ENCODE measurements at places on chromosomes 11 and 22.

DNA sequence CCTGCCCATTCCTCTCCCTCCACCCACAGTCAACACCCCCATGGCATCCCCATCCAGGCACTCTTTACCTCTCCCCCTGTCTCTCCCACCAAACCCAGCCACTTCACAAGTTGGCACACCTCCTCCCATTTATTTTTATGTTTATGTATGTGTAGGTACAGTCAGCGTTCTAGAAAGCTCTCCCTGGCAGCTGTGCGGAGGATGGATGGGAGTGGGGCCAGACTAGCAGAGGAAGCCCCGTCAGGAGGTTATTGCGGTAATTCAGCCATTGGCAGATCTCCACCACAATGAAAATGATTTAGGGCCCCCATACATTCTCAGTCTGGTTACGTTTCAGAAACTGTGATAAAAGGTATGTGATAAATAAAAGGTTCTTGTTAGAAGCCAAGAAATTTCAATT lies 51.3 kb downstream of the BTG4 start:
- DNase-seq: no peak

DNA sequence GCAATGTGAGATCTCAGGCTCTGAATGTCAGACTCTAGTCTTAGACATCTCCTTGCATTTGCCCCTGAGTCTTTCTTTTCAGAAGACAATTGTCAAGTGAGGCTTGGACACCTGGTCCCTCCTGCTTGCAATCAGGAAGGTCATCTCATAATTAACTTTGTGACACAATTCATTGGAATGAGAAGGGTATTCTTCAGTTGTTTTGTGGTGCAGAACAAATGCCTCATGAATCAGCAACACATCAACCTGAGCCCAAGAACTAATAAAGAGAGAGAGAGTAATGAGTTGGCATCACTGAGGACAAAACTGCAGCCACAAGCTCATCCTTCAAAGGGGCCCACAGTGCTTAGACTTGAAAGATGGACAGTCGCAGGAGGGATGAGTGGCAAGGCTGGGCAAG lies 375.8 kb downstream of the INSC start:
- DNase-seq: no peak

DNA sequence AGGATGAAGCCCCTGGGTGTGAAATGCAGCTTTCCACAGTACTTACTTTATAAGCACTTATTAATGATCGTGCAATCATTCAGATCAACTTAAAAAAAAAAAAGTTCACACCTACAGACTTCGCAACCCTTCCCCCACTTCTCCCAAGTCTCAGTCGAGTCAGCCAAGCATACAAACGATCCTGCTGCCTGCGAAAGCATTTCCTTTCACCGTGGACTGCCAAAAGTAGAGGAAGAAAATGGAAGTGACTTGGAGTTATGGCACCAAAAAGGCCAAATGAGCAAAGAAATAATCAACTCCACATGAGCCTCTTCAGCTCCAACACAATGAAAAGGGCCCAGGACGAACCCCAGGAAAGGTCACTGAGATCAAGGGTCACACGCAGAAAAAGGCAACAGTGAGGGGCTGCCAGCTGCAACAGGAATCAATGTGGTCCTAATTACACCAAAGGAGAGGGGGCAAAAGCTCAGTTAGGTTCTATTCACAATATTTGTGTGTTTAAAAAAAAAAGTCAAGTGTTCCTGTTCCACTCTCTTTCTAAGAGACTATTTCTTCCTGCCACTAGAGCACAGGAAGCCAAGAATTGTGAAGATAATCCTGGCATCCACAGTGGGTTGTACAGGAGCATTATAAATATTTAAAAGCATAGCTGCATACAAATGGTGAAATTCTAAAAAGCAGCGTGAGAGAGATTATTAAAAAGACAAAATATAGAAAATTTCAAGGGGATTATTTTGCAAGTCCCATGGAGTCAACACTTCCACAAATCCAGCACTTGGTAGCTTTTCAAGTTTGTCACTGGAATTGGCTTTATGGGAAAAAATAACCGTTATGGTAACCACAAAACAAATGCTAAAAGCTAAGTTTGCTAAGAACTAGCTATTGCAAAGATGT lies 28.4 kb downstream of the CDON start:
- DNase-seq: no peak

DNA sequence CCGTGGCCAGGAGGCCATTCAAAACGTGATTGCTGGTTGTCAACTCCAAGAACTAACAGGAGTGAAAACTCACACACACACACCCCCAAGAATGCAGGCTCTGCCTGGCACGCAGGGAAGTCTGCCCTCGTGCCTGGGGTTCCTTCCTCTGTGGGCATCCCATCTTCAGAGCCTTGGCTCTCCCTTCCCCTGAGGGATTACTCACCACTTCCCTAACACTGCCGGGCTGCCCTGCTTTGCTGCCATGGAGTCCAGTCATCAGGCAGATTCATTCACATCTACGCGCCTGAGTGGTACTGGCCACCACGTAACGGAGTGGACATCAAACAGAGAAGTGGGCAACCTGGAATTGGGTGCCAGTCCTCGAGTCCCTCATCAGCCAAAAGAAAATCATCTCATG lies 120.7 kb upstream of the TMEM45B start:
- no peak for DNase-seq

- no peak for DNase-seq
These were observed 131.9 kb upstream of the TEAD1 start for GRCh38 chr11:12542186-12542935.

DNA sequence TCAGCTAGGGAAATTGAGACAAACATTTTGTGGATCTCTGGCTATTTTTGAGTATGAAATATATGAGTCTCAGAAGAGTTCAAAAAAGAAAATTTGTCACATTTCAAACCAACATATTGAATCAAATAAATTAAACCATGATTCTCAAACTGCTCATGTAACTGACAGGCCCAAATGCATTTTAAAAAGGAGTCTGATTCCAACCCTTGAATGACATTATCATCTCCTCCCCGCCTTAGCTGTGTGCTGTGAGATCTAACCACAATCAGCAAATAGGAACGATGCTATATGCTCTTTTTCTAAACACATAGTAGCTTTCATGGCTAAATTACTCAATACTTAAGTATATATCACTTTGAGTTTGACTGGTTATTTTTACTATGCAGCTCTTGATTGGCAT lies 57.1 kb downstream of the EFCAB6 start:
- no peak for DNase-seq

DNA sequence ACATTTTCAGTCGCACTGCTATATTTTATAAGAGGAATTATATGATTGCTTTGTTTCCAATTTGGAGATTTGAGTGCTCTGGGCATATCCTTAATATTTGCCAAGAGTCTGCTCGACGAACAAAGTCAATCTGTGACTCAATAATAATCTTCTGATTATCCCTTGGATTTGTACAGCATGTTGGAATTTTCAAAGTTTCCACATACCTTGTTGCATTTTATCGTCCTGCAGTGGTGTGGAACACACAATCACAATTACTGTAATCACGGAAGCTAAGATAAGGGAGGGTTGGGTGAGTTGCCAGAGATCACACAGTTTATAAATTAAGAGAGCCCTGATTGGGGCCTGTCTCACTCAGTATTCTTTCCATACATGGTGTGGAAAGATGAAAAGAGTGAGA lies 189.3 kb downstream of the GUCY1A2 start:
- no peak for DNase-seq

DNA sequence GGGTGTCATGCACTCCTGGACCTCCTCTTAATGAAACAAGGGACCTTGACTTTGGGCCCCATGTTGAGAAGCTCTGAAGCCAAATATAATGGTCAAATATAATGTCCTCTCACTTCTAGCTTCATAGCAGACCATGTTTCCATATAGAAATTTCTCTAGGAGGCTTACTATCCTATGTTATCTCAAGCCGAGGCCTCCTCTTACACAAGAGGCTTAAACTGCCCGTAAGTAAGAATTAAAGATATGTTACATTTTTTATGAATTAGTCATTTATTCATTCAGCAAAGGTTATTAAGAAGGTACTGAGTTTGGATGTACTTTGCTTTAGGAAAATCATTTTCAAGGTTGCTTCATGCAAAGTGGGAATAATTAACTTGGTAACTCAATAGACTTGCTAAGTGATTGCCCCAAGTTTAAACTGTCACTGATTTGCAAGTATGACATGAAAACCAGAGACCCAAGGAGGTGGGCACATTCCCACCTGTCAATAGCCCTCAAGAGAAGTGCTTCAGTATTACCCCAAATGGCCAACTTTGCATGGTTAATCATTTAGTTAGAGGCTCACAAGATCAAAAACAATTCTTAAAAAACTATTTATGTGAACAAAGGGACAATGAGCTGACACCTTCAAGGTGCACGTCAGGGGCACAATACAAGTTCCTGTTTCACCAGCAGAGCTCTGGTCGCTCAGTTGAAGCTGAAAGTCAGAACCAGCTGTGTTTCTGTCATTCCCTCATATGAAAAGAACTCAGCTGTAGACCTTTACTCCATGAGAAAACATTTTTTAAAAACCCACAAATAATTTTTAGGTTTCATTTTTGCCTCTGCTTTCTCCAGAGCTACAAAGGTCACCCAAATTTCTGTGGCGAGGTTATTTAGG lies 20.9 kb downstream of the BDNF start:
- no peak for DNase-seq

GRCh38 chr22:50178471-50178864 lies 7.2 kb upstream of the TRABD start:
- DNase-seq: no peak

- DNase-seq: no peak
These were observed 74.2 kb upstream of the SLC25A18 start for GRCh38 chr22:17489101-17489500.

- no peak for DNase-seq
These were observed 1.5 kb downstream of the JAM3 start for GRCh38 chr11:134070342-134070845.

DNA sequence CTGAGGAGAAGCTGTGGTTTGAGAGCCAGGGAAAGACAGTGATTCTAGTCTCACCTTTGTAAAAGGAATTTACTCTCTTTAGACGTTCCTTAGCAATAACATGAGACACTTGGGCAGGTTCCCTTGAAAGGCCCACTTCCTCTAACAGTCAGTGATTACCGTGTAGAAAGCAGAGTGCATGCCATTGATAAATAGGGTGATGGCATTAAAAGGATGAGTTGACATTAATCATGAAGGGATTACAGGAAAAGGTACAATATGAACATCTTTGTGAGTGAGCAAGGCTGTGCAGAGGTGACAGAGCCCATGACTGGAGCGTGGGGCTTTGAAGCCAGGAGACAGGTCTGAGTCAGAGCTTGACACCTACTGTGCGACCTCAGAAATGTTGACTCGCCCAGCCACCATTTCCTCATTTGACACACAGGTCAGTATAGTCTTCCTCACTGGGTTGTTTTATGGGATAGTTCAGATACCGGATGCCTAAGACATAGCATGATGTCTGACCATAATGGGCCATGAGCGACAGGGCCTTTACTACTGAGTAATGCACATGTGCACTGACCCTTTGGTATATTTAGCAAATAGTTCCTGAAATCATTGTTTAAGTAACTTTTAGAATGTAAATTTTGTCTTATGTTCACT lies 341.7 kb upstream of the MTNR1B start:
- DNase-seq: no peak

DNA sequence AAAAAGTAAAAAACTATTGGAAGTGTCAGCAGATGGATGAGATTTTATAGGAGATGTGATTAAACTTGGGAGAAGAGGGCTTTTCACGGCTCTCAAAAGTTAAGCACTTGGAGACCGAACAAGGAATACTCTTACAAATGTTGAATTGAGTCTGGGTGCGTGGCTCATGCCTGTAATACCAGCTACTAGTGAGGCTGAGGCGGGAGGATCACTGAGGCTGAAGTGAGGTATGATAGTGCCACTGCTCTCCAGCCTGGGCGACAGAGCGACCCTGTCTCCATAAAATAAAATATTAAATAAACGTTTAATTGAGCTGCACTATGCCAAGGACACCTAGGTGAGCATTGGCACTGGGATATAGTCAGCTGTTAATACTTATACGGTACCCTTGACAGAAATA lies 1.9 kb downstream of the CEP57 start:
- DNase-seq: no peak

DNA sequence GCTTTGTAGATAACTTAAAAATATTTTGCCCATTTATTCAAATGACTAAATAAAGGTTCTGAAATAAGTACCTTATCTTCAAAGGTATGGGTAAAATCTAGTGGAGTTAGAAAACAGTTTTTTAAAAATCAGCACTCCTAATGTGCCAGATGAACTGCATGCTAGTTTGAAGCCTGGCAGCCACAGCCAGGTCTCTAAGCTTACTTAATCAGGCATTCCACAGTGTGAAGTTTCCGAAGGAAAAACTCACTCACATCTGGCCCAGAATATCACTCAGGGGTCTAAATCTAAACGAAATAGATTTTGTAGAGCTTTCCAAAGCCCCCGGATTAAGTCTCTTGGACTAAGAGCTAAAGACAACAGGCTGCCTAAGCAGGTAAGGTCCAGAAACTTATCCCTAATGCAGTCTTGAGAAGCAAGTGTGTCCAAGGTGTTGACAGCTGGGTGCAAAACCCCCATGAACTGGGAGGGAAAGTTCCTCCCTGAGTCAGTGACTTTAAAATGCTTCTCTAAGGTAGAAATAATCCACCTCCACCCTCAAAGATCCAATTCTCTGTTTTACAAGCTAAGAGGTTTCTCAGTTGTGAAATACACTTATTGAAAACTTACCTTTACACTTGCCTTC lies 157.6 kb downstream of the FCHSD2 start:
- DNase-seq: no peak

DNA sequence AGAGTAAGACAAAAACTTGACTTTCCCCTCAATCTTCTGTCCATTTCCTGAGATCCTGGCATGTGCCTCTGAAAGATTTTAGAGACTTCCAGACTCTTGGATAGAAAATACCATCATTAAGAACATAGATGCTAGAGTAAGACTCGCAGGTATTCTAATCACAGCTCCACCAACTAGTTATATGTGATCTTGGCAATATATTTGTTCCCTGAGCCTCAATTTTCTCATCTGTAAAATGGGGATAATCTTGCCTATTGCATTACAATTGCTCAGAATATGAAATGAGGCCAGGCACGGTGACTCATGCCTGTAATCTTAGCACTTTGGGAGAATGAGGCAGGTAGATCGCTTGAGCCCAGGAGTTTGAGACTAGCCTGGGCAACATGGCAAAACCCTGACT lies 10.7 kb downstream of the RHOG start:
- no peak for DNase-seq

DNA sequence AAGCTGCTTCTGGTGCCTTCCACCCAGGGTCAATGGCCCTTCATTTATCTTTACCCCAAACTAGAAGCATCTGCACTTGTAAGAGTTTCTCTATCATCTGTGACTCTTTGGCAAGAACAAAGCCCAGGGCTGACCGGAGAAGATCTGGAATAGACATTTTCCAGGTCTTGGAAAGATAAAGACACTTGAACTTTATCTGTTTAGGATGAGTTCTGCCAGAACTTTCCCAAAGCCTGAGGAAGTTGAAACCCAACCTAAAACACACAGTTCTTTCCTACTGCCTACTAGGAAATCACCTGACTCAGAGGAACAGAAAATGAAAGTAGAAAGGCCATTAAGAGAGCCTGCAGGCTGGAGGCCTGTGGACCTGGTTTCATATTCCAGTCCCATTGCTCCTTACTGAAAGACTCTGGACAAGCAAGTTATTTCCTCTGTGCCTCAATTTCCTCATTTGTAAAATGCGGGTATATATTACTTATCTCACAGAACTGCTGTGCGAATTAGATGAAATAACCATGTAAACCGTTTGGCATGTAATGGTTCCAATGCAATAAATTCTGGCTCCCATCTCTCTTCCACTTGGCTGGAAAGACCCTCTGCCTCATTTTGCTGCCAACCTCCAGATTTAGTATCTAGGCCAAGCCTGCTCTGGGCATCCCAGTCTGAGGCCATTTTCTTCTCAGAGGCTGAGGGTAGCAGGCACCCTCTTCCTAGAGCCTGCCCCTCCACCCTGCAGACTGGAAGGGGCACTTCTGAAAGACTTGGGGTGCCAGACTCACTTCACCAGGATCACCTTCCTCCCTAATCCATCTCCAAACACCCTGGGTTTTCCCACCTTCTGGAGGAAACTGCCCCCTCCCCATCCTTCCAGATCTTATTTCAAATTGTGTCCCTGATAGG lies 1.2 kb downstream of the UBE2L6 start:
- DNase-seq: peak; percentile 33

Data from T-helper 2 cell (primary cell).